ENCODE measurements at places on chromosomes 1 and 21. TPM values are rescaled to one million over a fixed set of nuclear protein-coding genes. Genes with fewer than 3 reads are reported as not detected.

The ITGB2 gene
- polyA plus RNA-seq, result 19.0 TPM

The GNAT2 gene
- polyA plus RNA-seq, result not detected

The TMEM269 gene
- 0.78 TPM for polyA plus RNA-seq

The PEAR1 gene
- 28.0 TPM for polyA plus RNA-seq

- DNase-seq, result no peak
Measured at GRCh38 chr1:67226688-67227087, 60.4 kb downstream of the IL23R start.

GRCh38 chr1:85396194-85396593, 68.8 kb downstream of the DDAH1 start:
- DNase-seq, result no peak

GRCh38 chr1:56773341-56774066, 45.7 kb downstream of the FYB2 start:
- no peak for DNase-seq

DNA sequence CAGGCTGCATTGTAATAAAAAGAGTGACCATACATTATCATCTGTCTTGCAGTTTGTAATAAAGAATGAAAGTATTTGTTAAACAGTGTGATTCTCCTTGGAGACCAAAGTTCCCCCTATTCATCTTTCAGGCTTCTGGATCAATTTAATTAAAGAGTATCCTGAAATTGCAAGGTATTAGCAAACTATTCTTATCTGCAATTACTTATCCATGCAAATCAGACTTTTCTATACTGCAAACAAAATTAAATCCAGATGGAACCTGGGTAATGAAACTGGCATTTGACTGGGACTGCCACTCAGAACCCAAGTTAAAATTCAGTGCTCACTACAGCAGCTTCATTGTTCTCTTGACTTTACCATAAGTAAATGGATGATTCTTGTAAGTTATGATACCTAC, 37.1 kb downstream of the JAK1 start:
- no peak for DNase-seq
